NCI-H1048 (cell line): ENCODE measurements at places on chromosomes 7 and 10.

- no peak for DNase-seq
These were observed 1.2 kb downstream of the FGF8 start for GRCh38 chr10:101774589-101775272.

DNA sequence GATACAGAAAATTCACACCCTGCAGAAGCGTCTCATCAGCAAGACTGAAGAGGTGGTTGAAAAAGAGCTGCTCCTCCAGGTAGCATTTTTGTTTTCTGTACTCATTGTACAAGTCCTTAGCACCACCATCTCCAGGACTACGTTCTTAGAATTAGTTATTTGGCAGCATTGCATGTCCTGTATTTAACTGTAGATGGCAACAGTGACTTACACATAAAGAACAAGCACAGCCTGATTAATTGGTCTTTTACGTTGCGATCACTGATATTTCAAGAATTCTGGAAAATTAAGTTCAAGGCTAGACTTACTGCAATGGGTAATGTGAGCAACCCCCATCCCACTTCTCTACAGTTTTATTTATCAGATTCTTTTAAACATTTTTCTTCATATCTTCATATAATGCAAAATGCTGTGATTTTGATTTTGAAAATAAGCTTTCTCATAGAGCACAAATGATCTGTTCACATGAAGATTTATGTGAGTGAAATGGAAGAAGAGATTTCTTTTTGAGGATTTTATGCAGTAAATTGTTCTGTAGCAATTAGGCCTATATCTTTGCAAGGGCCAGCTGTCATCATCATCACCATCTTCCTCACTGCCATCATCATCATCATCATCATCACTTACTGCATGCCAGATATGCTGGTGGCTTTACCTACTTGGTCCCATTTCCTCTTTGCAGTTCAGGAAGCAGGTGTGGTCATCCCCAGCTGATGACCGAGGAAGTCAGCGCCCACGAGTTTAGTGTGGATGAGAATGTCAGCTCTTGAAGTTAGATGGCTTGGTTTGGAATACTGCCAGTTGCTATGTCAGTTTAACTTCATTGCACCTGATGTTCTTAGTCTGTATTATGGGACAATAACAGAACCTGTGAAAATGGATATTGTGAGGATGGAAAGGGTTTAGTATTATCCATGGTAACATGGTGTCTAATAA is 53.4 kb downstream of the CFAP58 start:
- peak; percentile 46 for DNase-seq

GRCh38 chr7:96135241-96135640 is 186.7 kb downstream of the SLC25A13 start:
- peak; percentile 46 for DNase-seq

- DNase-seq: no peak
These were observed 227.9 kb upstream of the SHH start for GRCh38 chr7:156039971-156040677.

GRCh38 chr7:13179011-13179582 is 491.7 kb downstream of the ARL4A start:
- no peak for DNase-seq

DNA sequence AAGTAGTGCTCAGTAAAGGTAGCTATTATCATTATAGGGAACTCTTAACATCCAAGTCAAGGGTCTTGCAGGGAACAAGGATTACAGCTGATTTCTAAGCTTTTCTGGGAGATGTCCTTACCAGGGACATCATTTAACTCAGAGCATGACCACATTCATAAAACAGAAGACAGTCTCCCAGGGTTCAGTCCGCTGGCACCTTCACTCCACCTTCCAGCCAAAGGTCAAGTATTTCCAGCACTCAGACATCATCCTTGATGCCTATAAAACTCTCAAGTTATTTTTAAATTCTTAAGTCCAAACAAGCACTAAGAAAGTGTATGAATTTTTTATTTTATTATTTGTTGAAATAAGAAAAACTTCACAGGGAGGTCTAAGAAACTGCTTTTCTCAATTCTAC is 119.7 kb upstream of the KMT2E start:
- DNase-seq: no peak

DNA sequence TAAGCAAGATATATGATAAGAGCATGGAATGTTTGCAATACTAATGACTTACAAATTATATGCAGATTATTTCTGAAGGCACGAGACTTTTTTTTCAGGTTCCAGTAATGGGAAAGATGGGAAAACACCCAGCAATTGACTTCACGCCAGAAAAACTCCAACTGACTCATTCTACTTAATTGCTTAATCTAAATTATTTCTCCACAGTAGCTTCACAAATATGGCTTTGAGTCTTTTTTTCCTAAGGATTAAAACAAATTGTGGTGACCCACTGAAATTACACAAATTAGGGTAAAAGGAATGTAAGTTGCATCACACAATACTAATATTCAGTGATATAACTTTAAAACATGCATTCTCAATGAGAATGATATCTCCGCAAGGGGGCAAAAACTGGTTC is 138.7 kb downstream of the GNAI1 start:
- DNase-seq: peak; percentile 21

DNA sequence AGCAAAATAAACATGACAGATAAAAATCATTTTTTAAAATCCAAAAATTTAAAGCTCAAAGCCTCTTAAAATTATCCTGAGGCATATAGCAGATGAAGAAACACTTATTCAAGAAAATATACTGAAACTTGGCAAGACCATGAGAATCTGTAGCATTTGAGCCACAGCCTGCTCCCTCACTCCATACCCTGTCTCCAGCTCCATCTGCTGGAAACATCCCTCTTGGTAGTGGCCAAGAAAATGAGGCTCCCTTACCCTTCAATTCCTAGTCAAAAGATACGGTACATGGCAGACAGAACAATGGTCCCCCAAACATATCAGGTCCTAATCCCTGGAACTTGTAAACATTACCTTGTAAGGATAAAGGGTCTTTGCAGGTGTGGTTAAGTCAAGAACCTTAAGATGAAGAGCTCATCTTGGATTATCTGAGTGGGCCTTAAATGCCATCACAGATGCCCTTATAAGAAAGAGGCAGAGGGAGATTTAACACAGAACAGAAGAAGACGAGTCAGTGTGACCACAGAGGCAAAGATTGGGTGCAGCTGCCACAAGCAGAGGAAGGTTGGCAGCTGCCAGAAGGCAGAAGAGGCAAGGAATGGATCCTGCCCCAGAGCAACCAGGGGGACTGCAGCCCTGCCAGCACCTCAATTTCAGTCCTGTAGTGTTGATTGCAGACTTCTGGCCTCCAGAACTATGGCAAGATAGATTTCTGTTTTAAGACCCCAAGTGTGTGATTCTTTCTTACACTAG is 149.4 kb downstream of the ZNF248 start:
- DNase-seq: no peak

- DNase-seq: no peak
These were observed 42.1 kb upstream of the WIPF3 start for GRCh38 chr7:29764227-29764626.

DNA sequence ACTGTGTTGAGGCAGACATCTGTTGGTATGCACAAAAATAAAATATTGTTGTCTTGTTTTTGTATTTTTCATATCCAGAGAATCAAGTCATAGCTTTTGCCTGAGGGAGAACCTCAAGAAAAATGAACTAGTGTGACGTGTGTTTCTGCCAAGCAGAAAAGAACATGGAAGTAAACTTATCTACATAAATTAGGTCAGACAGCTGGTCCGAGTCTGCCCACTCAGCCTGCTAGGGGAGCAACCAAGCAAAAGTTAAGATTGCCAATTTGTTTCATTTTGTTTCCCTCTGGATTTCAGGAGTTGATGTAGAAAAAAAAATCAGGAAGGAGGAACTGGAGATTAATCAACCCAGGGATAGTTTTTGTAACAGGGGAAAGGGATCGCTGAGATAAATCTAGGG is 572.4 kb upstream of the LRRTM3 start:
- no peak for DNase-seq

GRCh38 chr7:1320616-1321240 is 88.1 kb downstream of the UNCX start:
- no peak for DNase-seq

DNA sequence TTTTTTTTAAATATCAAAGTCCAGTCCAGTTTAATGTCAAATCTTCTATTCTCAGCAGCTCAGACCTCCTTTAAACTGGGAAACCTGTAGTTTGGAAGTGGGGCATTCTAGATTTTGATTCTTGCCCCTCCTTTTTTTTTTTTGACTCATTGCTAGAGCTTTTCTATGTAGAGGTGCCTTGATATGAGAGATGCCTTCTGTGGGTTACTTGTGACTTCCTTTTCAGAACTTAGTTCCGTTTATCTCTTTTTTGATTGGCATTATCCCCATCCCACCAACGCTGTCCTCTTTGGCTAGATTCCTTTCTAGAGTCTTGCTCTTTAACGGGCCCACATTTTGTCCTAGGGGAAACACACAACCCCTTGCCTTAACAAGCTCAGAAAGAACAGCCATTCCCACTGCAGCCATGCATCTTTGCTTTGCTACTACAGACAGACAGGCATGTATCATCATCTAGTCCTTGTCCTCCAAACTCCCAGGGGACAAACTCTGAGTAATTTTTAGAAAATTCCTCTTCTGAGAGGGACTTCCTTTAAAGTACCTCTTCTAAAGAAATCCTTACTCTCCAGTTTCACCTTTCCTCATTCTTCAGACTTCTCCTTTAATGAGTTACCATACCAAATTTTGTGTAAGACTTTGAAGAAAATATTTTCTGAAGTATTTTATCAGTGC is 153.6 kb downstream of the PHF14 start:
- DNase-seq: no peak

DNA sequence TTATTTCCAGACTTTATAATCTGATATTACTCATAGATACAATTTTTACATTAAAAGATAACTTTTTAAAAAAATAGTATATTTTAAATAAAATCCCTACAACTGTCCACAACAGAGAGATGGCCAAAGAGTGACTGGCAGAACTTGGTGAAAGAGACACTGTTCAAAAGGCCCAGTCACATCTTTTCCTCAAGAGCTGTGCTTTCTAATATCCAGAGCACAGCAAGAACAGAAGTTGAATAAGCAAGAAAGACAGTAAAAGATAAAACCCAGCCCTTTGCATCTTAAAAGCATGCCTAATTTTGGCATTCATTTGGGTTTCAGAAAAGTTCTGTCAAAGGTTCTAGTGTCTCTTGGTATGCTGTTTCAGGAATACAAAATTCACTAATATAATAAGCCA is 6.9 kb downstream of the WASL start:
- no peak for DNase-seq

- no peak for DNase-seq
These were observed 764.9 kb upstream of the MBL2 start for GRCh38 chr10:53537508-53537907.

DNA sequence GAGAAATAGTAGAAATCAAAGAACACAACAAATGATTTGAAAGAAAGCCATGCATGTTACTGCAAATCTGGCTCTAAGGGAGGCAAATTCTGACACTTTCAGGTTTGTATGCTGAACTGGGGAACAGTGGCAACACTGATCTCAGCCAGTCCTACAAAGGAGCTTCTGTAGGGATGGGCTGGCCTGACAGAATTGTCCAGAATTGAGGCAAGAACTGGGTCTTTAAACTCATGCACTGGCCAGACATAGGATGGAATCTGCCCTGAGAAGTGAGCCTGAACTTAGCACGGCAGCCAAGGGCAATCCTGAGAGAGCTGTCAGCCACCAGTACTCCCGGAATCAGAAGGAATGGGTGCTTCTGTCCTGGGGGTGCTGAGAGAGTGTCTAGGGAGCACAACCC is 70.9 kb upstream of the RAPGEF5 start:
- no peak for DNase-seq

DNA sequence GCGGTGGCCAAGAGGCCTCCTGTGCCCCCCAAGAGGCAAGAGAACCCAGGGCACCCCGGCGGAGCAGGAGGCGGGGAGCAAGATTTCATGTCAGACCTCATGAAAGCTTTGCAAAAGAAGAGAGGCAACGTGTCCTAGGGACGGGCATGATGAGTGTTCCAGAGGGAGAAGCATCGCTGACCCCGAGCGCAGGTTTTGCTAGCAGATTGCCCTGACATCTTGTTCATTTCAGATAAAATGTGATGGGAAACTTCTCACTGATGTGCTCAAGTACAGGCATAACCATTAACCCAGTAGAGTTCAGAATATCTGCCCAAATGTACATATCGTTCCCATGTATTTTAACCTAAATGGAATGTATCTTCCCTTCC is 129.2 kb downstream of the APBB1IP start:
- no peak for DNase-seq

DNA sequence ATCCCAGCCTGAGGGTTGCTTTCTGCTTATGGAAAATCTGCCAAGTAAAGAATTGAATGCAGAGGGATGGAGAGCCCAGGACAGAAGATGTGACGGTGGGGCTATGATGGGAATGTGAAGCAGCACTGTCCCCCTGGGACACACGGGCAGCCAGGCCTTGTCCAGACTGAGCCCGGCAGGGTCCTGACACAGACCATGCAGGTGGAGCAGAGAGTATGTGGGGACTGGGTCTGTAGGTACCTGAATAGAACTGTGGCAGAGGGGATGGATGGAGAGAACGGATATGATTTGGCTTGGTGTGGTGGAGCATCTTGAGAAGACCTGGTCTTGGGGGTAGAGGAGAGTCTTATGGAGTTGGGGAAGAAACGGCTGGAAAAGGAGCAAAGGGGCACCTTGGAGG is 732 bp upstream of the LRRC18 start:
- DNase-seq: no peak

GRCh38 chr7:74708569-74709275 is 51.2 kb downstream of the GTF2I start:
- no peak for DNase-seq

- no peak for DNase-seq
These were observed 15.6 kb upstream of the MKRN1 start for GRCh38 chr7:140494867-140495266.
